ENCODE measurements at places on chromosomes 1 and 21.

- DNase-seq = peak; percentile 50
These were observed 16.3 kb downstream of the IER5 start for GRCh38 chr1:181104790-181105133.

GRCh38 chr1:63486629-63487028 lies 36.4 kb downstream of the ITGB3BP start:
- DNase-seq = no peak

DNA sequence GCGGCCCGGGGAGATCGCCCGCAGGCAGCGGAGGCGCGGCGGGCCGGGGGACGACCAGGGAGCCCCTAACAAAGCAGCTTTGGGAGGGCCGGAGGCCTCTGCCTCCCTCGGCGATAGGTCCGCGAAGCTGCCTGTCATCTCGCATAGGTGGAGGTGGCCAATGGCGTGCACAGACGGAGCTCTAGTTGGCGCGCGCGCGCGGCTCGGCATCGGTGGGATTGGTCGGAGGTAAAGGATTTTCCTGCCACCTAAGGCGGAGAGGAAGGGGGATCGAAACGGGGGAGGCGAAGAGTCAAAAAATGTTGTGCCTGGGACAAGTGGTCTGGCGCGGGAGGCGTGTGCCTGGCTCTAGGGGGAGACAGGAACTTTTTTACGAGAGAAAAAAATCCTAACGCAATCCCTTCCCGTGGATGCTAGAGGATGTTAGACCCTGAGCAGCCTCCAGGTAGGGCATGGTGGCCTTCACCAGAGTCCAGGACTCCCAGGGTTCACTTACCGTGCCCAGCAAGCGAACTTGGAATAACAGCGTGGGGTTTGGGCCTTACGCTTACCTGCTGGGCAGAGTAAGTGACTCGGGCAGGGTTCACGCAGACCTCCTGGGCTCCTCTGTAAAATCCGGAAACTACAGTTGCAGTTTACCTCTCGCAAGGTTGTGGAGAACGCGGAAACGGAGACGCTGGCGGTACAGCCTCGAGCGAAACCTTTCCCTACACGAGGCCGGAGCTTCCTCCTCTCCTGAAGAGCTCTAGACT lies 99.9 kb upstream of the SOD1 start:
- peak; percentile 97 for DNase-seq

DNA sequence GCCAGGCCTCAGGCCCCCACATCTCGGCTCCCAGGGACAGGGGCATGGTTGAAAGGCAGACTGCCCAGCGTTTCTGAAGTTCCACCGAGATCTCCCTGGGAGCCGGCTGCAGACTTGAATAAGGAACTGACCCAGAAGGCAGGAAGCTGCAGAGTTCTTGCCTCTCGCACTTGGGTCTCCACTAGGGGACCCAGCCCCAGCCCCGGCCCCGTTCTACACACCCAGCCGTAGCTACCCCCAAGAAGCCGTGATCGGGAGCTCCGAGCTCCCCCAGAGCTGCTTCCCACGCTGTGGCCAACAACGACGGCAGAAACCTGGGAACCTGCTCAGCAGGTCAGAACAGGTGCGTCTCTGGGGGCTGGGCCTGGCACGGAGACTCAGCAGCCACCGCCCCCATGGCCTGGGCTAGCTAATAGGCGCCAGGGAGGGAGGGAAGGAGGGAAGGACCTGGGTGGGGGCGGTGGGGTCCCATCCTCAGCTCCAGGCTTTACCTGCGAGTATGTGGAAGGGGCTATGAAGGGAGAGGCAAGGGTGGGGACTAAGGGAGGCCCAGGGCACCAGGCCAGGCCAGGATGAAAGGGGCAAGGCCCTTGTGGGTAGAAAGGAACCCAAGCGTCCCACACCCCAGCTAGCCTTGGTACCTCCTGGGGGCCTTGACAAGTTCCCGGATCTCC lies at the start of gene NECTIN4:
Gene NECTIN4 (minus strand): TSS at position 308 of the 674 bp plus-strand sequence. CDS start 262 bp downstream, at position 46.
- DNase-seq = no peak

GRCh38 chr1:39900662-39901463 lies 854 bp downstream of the MYCL start:
- DNase-seq = peak; percentile 24

- DNase-seq = no peak
These were observed 719.1 kb upstream of the B3GALT2 start for GRCh38 chr1:193905288-193906085.
